Activated CD8-positive, alpha-beta T cell treated with anti-CD3 and anti-CD28 coated beads, Interleukin-2, amount 10 ng/mL, durations not matched to agents 7 days and 5 days (primary cell): ENCODE measurements at places on chromosomes 1 and 21.
A peak's percentile ranks its signal among the peaks of the same experiment; 100 is the strongest.

- no peak for DNase-seq
These were observed 128.0 kb downstream of the TNNI3K start for GRCh38 chr1:74363220-74363619.

DNA sequence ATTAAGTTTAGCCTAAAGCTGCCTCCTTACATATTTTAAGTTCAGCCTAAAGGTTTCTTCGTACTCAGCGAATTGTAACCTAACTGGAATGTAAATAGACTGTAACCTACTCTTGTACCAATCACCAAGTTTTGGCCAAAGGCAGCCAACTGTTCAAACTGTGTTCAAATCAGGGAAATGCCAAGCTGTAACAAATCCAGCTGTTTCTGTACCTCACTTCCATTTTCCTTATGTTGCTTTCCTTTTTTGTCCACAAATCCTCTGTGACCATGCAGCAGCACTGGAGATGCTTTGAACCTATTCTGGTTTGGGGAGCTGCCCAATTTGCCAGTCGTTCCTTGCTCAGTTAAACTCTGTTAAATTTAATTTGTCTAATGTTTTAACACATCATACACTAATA is 3.2 kb upstream of the APOBEC4 start:
- DNase-seq, result no peak

GRCh38 chr1:168031627-168032026 is 94.8 kb upstream of the MPC2 start:
- DNase-seq, result no peak

DNA sequence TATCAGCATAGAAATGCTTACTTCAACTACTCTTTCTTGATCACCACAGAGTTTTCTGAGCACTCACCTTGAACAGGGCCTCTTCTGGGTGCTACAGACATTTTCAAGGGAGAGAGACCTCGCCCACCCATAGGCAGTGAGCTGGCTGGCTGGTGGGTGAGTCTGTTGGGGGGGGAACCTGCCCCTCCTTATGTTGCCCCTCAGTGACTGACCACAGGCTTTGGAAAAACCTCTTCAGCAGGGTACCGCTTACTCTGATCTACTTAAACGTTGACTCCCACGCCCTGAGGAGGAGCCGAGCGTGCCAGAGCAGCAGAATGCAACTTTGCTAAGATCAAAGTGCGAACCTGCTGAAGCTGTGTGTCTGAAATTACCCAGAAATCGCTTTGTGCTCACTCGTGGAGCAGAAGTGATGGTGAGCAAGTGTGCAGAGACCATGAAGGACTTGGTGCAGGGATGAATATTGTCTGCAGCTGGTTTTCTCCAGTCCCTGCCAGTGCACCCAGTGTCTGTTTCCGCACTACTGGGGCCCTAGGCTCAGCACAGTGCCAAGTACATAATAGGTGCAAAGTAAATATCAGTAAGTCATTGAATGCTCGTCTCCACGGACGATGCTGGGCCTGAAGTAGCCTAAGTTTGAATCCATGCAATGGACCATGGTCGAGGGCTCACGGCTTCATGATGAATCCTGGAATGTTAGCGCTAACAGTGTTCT is 158.7 kb upstream of the IRF2BP2 start:
- DNase-seq, result peak; percentile 38

DNA sequence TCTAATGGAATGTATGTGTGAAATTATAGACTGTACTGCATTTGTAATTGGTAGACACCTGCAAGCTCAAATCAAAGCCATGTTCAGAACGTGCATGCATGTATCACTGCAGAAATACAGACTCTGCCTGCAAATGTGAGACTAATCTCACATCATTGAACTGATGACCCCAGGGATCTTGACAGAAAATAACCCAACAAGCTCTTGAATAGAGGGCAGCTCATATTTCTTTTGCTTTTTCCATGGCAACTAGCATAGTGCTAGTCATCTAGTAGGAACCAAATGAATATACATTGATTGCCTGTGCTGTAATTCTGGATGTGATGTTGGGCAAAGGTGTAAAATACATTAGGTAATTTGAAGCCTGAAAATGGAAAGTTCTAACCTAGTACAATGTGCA is 62.4 kb downstream of the PTPRC start:
- no peak for DNase-seq

- DNase-seq, result no peak
These were observed 213.0 kb upstream of the CACYBP start for GRCh38 chr1:174786760-174787159.

DNA sequence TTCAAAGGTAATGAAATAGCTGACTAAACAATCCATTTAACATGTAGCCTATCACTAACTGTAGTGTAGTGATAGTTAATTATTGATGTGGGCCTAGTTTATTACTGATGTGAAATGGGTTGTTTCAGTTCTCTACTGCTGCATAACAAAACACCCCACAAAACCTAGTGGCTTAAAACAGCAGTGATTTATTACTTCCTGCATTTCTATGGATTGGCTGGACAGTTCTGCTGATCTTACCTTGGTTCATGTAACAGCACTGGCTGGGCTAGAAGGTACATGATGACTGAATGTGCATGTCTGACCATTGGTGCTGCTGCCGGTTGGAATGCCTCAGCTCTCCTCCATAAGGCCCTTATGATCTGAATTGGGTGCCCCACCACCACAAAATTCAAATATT is 5.4 kb upstream of the ABL2 start:
- DNase-seq, result no peak

GRCh38 chr1:89516055-89516454 is 8.6 kb upstream of the LRRC8B start:
- DNase-seq, result no peak

DNA sequence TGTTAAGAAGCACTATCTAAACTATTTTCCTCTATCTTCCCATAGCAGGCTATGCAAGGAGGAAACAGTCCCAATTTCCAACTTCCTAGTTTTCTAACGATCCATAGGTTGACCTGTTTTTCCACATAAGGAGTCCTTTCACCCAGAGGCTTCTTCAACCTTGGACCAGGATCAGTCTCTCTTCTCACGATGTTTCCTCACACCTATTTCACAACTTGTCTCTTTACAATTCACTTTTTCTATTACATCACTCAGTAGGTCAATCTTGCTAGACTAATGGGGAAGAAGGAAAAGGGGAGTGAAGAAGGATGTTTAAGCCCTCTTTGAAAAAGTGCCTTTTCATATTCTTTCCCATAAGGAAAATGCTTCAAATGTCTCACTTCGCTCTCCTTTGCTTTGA is 15.9 kb downstream of the PALMD start:
- DNase-seq, result no peak

DNA sequence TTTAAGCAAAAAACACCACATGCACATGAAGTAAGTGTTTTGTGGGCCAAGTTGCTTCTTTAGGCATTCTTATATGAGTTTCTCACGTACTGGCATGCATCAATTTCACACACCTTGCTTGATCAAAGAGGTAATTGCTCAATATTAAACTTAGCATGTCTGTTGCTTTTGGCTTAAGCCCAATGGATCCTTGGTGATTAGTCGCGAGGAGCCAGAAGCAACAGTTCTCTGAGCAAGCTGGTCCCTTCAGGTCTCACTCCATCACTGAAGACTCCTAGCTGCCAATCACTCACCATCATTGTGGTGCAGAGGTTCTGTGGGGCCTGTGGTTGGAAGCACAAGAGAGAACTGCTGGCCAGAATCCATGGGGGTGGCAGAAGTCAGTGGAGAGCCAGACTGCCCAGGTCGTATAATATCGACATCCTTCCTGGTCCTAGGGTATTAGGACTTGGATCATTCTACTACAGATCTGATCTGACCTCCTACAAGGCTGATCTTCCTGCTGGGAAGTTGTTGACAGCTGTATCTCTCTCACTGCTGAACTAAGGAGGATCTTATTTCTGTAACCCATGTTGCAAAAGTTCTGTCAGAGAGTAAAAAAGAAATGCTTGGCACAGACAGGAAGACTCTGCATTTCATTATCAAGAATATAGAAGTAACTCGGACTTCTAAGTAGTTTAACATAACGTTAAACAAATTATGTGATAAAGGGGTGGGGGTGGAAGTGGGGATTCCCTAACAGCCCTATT is 140.5 kb downstream of the NTPCR start:
- DNase-seq, result no peak

DNA sequence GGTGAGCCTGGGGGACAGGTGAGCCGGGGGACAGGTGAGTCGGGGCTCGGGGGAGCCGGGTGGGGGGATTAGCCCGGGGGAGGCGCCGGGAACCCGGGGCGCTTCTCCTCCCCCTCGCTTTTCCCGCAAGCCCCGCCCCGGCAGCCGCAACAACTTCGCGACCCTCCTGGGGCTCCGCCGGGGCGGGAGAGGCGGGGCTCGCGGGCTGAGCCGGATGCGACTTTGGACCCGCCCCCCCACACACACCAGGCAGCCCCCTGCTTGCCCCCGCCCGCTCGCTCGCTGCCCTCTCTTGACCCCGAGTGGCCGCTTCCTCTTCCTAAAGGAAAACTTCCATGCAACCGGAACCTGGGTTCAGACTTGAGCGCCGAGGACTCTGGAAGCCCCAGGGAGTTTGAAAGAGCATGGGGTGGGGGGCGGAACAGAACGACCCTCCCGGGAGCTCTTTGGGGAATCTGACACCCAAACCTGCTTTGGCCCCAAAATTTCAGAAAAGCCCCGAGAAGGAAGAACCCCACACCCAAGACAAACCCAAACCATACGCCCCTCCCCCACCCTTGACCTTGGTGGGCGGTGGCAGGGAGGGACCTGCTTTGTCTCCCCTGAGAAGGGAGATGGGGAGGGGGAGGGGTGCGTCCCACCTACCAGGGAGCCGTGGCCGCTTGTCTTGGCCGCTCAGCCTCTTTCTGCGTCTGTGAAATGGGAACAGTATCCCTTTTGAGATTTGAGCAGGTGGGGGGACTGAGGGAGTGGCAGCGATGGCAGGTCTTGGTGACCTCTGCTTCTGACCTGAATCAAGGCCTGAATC is 550 bp downstream of the ARHGEF16 start:
- no peak for DNase-seq

- no peak for DNase-seq
These were observed 509.0 kb upstream of the CXADR start for GRCh38 chr21:17003763-17004373.

DNA sequence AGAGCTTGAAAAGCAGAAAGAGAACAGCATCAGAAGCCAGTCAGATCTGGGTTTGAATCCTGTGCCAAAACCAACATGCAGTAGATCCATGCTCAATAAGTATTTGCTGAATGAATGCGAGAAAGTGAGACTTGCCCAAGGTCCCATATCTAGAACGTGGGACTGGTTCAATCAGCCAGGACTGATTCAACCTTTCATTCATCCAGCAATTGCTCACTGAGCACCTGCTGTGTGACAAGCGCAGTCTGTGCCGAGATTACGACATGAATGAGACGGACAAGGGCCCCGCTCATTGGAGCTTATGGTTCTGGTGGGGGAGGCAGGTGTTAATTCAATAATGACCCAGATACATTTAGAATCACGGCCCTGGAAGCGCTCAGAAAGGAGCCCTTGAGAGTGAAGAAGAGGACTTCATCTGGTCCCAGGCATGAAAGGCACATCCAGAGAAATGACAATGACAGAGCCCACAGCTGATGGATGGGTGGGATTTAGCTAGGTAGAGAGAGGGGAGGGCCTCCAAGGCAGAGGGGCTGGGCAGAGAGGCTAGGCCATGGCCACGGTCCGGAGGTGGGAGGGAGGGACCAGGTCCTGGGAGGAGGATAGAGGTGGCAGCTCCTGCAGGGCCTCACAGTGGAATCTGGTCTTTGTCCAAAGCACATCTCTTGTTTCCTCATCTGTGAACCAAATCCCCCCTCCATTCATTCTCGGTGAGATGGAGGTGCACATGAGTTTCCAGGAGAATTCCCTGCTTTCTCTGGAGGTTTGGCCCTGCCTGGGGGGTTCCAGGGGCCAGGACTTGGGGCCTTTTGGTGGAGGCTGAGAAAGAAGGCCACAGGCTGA is 4.2 kb upstream of the FAM131C start:
- DNase-seq, result no peak

- no peak for DNase-seq
These were observed 483.8 kb downstream of the PCP4 start for GRCh38 chr21:40351006-40351405.
